ENCODE measurements at places on chromosomes 6 and 20.

DNA sequence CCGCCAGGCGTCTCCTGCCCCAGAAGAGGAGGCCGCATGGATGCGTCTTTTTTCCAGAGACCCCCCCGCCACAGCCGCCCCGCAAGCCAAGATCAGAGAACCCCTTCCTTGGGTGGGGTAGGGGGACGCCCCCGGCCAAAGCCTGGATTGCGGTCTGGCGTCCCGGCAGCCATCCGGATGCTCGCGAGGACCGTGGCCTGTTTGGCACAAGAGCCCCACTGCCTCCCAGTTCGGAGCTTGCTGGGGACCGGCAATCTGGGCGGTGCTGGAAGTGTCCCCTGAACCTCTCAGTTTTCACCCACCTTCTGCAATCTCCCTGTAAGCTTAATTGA is 924 bp downstream of the FAM162B start:
- no peak for DNase-seq

- no peak for DNase-seq
Measured at GRCh38 chr20:9508696-9509178, 5.7 kb upstream of the LAMP5 start.

DNA sequence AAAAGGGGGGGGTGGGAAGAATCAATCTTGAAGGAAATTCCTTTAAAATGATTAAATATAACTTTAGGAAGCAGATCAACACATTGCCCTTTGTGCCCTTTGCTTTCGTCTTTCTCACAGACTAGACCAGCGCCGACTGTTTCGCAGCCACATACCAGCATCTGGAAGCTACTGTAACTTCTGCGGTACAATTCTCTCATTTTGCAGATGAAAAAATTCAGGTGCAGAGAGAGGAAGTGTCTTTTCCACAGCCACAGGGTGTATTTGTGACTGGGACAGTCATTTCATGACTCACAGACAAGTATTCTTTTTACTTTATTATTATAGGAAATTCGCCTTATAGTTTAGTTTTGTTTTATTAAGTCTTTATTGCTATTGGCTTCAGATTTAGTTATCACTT is 84.2 kb downstream of the UST start:
- no peak for DNase-seq

DNA sequence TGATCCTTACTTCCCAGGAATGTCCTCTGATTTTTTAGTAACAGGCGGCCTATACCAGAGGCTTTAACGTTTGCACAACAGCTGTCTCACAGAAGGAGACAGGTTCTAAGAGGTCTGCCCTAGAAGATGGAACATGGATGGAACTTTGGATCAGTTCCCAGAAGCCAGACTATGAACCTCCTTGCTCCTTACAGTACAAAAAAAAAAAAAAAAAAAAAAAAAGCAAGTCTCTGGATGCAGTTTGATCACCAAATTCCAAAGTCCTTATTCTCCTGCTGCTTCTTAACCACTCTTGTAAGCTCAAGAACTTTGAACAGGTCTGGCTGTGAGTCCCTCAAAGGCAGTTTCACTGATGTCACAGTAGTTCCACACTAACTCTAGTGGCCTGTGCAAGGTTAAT is 2.0 kb upstream of the TRMT11 start:
- DNase-seq, result no peak

DNA sequence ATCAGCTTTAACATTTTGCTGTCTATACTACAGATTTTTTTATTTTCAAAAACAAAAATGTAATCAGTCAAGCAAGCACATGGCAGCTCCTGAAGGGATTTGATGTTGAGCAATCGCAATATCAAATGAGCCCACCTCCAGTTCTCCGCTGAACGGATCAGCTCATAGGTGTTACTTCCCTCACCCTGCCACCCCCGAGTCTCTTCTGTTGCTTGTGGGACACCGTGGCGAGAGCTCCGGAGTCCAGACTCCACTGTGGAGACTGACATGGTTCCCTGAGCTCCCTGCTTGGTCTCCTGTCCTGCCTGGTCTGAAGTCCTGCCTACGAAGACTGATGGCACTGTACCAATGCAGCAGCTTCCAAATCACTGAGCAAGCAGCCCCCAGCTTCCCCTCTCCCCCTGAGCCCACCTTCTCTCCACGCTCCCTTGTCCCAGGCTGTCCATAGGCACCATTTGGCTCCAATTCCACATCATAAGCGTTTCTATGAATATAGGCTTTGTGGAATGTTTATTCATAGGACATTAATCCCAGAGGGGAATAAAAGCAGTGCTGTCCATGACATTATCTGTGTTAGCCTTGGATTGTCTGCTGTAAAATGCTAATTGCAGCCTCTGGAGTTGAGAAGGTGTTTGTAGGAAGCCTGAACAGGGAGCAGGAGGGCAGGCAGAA is 162.2 kb downstream of the LY86 start:
- DNase-seq, result no peak

DNA sequence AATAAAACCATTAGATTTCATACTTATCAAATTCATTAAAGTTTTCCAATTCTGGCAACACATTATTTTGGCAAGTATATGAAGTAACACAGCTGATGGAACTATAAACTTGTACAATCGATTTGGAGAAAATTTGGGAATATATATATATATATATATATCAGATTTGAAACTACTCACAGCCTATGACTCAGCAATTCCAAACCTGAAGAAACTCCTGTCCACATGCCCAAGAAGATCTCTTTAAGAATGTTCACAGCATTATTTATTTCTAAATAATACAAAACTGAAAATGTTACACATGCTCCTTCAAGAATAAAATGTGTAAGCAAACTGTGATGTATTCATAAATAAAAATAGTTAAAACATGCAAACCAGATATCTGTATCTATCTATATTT is 270.1 kb downstream of the TFAP2A start:
- DNase-seq, result no peak

DNA sequence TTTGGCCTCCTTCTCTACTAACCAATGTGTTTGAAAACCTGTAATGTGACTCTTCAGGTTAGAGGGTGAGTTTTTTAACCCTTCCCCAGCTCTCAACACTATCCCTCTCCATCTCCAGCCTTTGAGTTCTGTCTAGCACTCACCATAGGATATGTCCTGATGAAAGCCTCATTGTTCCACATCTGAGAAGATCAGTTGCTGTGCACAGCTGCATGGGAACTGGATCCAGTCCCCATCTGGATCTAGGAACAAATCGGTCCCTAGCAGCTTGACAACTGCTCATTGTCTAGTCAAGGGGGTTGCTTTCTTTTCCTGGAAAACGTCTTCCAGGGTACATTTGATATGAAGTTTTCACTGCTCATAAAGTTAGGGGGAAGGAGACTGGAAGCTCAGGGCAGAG is 45.4 kb upstream of the AGPAT4 start:
- DNase-seq, result no peak
